Large intestine (tissue), 12 donors: ENCODE measurements at places on chromosomes 2 and 18. TPM values are rescaled to one million over a fixed set of nuclear protein-coding genes. Genes with fewer than 3 reads are reported as not detected.

- H3K4me3 ChIP-seq: no peak overlapping the region
- peak overlapping the region; percentile 23 for H3K27ac ChIP-seq
- H3K4me1 ChIP-seq: peaks cover 28% of the 10 kb centered on the region
- no peaks in the 10 kb centered on the region for H3K36me3 ChIP-seq
- no peak for DNase-seq
These were observed 101.7 kb upstream of the MSH2 start for GRCh38 chr2:47301277-47301618.

DNA sequence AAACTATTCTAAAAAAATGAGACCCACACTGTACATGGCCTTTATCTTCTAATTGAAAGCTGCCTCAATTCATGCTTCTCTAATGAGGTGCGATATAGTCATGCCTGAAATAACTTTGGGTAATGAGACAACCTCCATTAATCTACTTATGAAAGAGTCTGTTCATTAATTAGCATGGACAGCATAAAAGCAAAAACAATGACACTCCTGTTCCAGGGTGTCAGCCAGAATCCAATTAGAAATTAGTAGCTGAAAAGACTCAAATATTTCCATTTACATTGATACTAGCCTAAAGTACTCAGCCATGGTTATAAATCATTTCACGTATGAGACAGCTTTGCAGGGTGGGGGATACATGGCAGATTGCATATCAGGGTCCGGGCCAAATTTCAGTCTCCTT is 288.7 kb downstream of the AKAIN1 start:
- H3K4me3 ChIP-seq: no peak overlapping the region
- DNase-seq: no peak
- H3K4me1 ChIP-seq: no peaks in the 10 kb centered on the region
- no peak overlapping the region for H3K27ac ChIP-seq
- H3K36me3 ChIP-seq: no peaks in the 10 kb centered on the region

DNA sequence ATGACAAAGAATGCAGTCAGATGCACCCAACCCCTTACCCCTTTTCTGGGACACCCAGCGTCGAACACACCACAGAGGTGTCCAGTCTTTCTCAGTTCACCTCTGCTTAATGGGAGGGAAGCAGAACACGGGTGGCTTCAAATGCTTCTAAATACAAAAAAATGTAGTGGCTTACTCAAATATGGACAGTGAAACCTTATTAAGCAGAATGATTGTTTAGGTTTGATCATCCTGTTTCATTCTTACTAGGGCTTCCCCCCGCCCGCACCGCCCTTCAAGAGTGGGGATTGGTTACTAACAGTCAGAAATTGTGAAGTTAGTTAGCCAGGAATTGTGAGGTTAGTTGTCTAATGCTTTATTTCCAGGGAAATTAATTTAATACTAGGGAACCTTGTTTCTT is 21.6 kb downstream of the ATG16L1 start:
- H3K4me1 ChIP-seq: no peaks in the 10 kb centered on the region
- DNase-seq: no peak
- peaks cover 80% of the 10 kb centered on the region for H3K36me3 ChIP-seq
- no peak overlapping the region for H3K4me3 ChIP-seq

DNA sequence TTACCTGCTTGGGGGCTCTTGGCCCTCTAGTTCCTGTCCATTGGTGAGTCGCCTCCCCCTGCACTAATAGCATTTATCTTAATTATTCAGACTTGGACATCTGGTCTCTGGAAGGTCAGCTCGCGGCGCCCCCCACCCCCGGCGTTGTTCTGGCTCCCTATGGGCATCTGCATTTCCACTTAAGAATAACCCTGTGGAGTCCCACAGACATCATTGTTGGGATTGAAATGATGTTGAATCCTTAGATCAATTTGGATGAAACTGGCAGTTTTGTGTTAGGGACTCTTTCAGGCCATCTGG is 313.8 kb upstream of the HS6ST1 start:
- H3K36me3 ChIP-seq: no peaks in the 10 kb centered on the region
- DNase-seq: no peak
- H3K4me1 ChIP-seq: no peaks in the 10 kb centered on the region
- H3K27ac ChIP-seq: no peak overlapping the region
- H3K27me3 ChIP-seq: no peaks in the 10 kb centered on the region
- no peak overlapping the region for H3K4me3 ChIP-seq

- no peak for DNase-seq
- no peak overlapping the region for H3K27ac ChIP-seq
- no peaks in the 10 kb centered on the region for H3K27me3 ChIP-seq
- no peak overlapping the region for H3K4me3 ChIP-seq
- H3K4me1 ChIP-seq: no peaks in the 10 kb centered on the region
These were observed 1193.9 kb upstream of the CELF4 start for GRCh38 chr18:38759457-38759856.

GRCh38 chr2:126932529-126932928 is 33.8 kb downstream of the TEX51 start:
- no peak overlapping the region for H3K27ac ChIP-seq
- H3K27me3 ChIP-seq: peaks cover 5% of the 10 kb centered on the region
- H3K4me3 ChIP-seq: no peak overlapping the region
- no peaks in the 10 kb centered on the region for H3K36me3 ChIP-seq
- H3K4me1 ChIP-seq: no peaks in the 10 kb centered on the region

GRCh38 chr18:8974696-8975095 is 127.8 kb upstream of the NDUFV2 start:
- no peaks in the 10 kb centered on the region for H3K27me3 ChIP-seq
- H3K4me3 ChIP-seq: no peak overlapping the region
- no peak overlapping the region for H3K27ac ChIP-seq
- no peaks in the 10 kb centered on the region for H3K4me1 ChIP-seq

GRCh38 chr2:1569879-1570450 is 156.7 kb downstream of the TPO start:
- H3K27ac ChIP-seq: no peak overlapping the region
- DNase-seq: no peak
- no peaks in the 10 kb centered on the region for H3K36me3 ChIP-seq

GRCh38 chr2:173008786-173009185 is 66.9 kb upstream of the MAP3K20 start:
- H3K36me3 ChIP-seq: no peaks in the 10 kb centered on the region
- no peak for DNase-seq
- no peak overlapping the region for H3K27ac ChIP-seq
- H3K4me3 ChIP-seq: no peak overlapping the region
- no peaks in the 10 kb centered on the region for H3K4me1 ChIP-seq
- no peaks in the 10 kb centered on the region for H3K27me3 ChIP-seq

- no peak overlapping the region for H3K27ac ChIP-seq
- H3K36me3 ChIP-seq: no peaks in the 10 kb centered on the region
- H3K27me3 ChIP-seq: no peaks in the 10 kb centered on the region
- H3K4me1 ChIP-seq: no peaks in the 10 kb centered on the region
- DNase-seq: no peak
- H3K4me3 ChIP-seq: no peak overlapping the region
These were observed 332.9 kb downstream of the DSC3 start for GRCh38 chr18:30709595-30709994.

GRCh38 chr18:51391215-51391614 is 193.7 kb upstream of the MEX3C start:
- no peaks in the 10 kb centered on the region for H3K4me1 ChIP-seq
- no peak for DNase-seq
- peaks cover 3% of the 10 kb centered on the region for H3K27me3 ChIP-seq
- H3K4me3 ChIP-seq: no peak overlapping the region
- no peak overlapping the region for H3K27ac ChIP-seq

GRCh38 chr2:8462899-8463648 is 218.8 kb upstream of the ID2 start:
- no peak for DNase-seq
- no peak overlapping the region for H3K4me3 ChIP-seq
- no peaks in the 10 kb centered on the region for H3K27me3 ChIP-seq
- H3K36me3 ChIP-seq: no peaks in the 10 kb centered on the region
- H3K27ac ChIP-seq: no peak overlapping the region

GRCh38 chr18:75090336-75090735 is 118.6 kb downstream of the PTGR3 start:
- no peaks in the 10 kb centered on the region for H3K27me3 ChIP-seq
- no peak overlapping the region for H3K27ac ChIP-seq
- no peak for DNase-seq
- no peaks in the 10 kb centered on the region for H3K36me3 ChIP-seq
- H3K4me3 ChIP-seq: no peak overlapping the region

GRCh38 chr2:75954761-75955160 is 244.0 kb upstream of the GCFC2 start:
- no peak overlapping the region for H3K27ac ChIP-seq
- H3K4me1 ChIP-seq: no peaks in the 10 kb centered on the region
- no peak for DNase-seq
- no peaks in the 10 kb centered on the region for H3K27me3 ChIP-seq
- no peaks in the 10 kb centered on the region for H3K36me3 ChIP-seq

DNA sequence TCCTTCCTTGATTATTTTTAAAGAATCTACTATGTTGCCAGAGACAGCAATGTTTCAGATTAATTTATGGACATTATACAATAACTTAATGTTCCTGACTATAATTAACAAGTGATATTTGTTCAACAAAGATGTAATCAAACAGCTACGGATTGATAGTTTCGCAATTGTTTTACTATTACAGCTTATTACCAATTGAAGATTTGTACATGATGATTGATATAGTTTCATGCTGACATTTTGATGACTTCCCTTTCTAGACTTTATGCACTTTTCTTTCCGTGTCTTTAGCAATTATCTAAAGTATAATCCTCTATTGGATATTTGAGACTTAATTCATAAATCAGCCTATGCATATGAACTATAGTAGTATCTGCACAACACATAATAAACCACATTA is 6.5 kb downstream of the SP5 start:
- peaks cover 8% of the 10 kb centered on the region for H3K4me1 ChIP-seq
- H3K4me3 ChIP-seq: no peak overlapping the region
- peaks cover 15% of the 10 kb centered on the region for H3K27me3 ChIP-seq
- no peak for DNase-seq

DNA sequence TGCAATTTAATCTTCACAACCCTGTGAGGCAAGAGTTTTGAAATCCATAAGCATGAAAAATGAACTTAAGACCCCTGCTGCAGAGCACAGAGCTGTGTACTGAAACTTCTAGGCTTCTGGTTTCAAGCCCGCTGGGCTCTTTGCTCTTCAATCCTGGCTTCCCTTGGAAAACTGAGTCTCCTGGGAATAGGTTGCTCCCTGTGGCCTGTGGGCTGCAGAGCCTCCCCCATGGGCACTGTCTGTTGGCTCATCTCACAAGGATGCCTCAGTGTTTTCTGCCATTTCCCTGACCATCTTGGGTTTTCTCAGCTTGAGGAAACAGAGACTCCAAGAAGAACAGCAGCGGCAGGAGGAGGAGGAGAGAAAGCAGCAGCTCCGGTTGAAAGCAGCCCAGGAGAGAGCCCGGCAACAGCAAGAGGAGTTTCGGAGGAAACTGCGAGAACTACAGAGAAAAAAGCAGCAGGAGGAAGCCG is 44.5 kb downstream of the SUMO1 start:
- no peaks in the 10 kb centered on the region for H3K27me3 ChIP-seq
- H3K4me1 ChIP-seq: no peaks in the 10 kb centered on the region
- no peak overlapping the region for H3K4me3 ChIP-seq
- DNase-seq: no peak
- no peak overlapping the region for H3K27ac ChIP-seq
- no peaks in the 10 kb centered on the region for H3K36me3 ChIP-seq

DNA sequence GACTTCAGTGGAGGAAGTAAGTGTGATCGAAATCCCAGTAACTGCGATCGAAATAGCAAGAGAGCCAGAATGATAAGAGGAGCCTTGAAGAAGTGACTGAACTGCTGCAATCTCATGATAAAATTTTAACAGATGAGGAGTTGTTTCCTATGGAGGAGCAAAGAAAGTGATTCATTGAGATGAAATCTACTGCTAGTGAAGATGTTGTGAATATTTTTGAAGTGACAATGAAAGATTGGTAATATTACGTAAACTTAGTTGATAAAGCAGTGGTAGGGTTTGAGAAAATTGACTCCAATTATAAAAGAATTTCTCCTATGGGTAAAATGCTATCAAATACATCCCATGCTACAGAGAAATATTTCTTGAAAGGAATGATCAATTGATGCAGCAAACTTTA is 780.6 kb downstream of the MBD2 start:
- no peak for DNase-seq
- H3K36me3 ChIP-seq: no peaks in the 10 kb centered on the region
- H3K4me1 ChIP-seq: no peaks in the 10 kb centered on the region
- no peak overlapping the region for H3K4me3 ChIP-seq
- H3K27ac ChIP-seq: no peak overlapping the region

DNA sequence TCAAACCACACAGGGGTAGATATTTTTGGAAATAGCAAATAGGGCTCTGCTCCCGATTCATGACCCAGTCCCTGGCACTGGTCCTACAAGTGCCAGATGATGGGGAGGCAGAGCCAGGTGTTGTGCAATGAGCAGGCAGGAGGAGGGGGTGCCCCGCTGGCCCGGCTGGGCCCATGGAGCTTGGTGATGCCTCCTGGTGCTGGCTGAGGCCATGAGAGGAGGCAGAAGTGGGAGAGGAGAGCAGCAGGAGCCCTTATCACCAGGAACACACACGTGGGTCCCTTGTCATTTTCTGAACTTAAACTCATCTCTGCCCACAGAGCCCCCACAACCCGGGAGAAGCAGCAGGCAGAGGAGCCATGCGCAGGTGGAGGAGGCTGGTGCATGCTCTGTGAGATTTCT is 90.5 kb upstream of the MAPK4 start:
- H3K27ac ChIP-seq: no peak overlapping the region
- no peaks in the 10 kb centered on the region for H3K4me1 ChIP-seq
- H3K4me3 ChIP-seq: no peak overlapping the region

DNA sequence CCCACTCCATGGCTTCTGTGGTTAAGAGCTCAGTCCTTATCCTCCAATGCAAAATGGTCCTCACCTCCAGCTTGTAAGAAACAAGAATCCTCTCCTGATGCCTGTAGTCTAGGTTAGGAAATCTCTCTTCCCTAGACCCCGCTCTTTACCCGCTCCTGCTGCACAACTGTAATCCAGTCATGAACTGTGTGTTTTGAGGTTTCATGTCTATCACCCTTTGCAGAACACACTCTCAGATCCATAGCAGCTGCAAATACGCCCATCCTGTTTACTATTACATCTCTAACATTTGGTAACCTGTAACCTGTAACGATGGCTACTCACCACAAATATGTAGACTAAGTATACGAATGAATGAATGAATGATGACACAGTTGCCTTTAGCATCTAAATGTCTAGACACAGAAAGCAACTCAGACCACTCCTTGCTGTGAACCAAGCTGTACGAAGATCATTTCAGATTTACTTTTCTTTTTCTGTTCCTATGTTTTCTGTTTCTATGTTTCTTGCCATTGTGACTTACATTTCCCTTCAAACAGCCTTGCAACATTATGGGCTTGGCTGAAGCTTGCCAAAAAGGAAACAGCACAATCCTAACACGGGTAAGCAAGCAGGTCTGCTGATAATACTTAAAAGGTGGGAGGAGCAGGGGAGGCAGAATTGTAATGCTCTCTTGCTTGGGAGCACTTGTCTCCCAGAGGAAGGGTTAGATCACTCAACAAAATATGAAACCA is 53.7 kb downstream of the EPHA4 start:
- H3K36me3 ChIP-seq: no peaks in the 10 kb centered on the region
- H3K4me3 ChIP-seq: no peak overlapping the region
- DNase-seq: no peak
- peaks cover 17% of the 10 kb centered on the region for H3K4me1 ChIP-seq

GRCh38 chr2:240519396-240520129 is 38.2 kb downstream of the ANKMY1 start:
- peaks cover 15% of the 10 kb centered on the region for H3K27me3 ChIP-seq
- H3K4me3 ChIP-seq: no peak overlapping the region
- DNase-seq: no peak
- no peak overlapping the region for H3K27ac ChIP-seq

Gene CRYBA2
- polyA plus RNA-seq: 13.3 TPM

Gene KLHL41
- 5.1 TPM for polyA plus RNA-seq

Gene L3MBTL4
- polyA plus RNA-seq: 4.0 TPM

Gene SOWAHC
- polyA plus RNA-seq: 20.8 TPM

Gene KCNJ3
- polyA plus RNA-seq: 9.9 TPM

Gene TNFAIP6
- 2.9 TPM for polyA plus RNA-seq

Gene KCNE4
- 3.4 TPM for polyA plus RNA-seq

Gene CXCR1
- polyA plus RNA-seq: 0.01 TPM

Gene FLACC1
- 0.76 TPM for polyA plus RNA-seq

Gene UBE2E3
- polyA plus RNA-seq: 77.2 TPM

Gene SPATA3
- not detected for polyA plus RNA-seq
